ENCODE measurements at places on chromosomes 6 and 20.
A peak's percentile ranks its signal among the peaks of the same experiment; 100 is the strongest.

- no peak for DNase-seq
Measured at GRCh38 chr6:154594496-154595198, 84.2 kb upstream of the CNKSR3 start.

GRCh38 chr20:63829603-63829944 is 1.5 kb downstream of the ZBTB46 start:
- DNase-seq = no peak

GRCh38 chr20:17334932-17335331 is 108.1 kb downstream of the PCSK2 start:
- DNase-seq = no peak

GRCh38 chr6:125789576-125790357 is 993 bp upstream of the NCOA7 start:
- peak; percentile 90 for DNase-seq

DNA sequence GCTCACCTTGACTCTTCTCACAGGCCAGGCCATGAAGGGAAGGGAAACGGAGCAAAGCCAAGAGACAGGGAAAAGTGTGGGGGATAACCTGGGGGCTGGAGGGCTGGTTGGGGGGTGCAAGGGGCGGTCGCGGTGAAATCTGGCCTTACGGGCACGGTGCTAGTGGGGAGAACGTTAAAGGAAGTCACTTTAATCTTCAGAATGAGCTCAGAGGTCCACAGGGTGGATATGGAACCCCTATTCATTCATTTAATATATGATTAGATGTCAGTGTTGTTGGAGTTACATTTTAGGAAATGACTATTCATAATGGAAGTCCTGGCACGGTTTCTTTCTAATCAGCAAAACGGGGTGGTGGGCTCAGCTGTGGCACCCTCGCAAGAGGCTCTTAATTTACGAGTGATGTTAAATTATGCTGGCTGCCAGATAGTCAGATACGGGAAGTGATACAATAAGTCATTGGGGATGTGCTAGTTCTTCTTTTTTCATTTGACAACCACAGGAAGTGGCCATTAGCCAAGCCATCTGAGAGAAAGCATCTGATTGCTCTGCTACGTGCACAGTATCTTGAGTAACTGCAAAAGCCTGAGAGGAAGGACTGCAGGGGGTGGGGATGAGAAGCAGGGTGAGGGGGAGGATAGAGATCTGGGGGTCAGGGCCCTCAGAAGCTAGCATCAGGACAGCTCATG is 253.0 kb downstream of the QKI start:
- DNase-seq = no peak

- DNase-seq = no peak
Measured at GRCh38 chr6:40672087-40672486, 84.9 kb upstream of the LRFN2 start.

- DNase-seq = peak; percentile 63
Measured at GRCh38 chr20:46545077-46545826, 5.2 kb downstream of the OCSTAMP start.

DNA sequence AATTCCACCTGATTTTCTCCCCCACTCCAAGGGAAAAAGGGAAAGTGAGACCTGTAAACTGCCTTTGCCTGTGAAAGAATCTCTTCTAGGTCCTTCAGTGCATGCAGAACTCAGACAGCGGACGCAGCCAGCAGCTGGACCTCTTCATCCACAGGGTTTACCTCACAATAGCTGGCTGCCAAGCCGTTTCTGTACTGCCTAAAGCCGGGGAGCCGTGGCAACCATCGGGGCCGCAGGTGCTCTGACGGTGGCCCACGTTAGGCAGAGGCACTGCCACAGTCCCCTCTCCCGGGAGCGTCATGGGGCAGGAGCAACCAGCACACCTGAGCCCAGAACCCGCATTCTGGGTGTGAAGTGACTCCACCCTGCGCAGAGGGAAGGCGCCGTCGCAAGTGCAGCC is 206.1 kb downstream of the TTLL2 start:
- no peak for DNase-seq

DNA sequence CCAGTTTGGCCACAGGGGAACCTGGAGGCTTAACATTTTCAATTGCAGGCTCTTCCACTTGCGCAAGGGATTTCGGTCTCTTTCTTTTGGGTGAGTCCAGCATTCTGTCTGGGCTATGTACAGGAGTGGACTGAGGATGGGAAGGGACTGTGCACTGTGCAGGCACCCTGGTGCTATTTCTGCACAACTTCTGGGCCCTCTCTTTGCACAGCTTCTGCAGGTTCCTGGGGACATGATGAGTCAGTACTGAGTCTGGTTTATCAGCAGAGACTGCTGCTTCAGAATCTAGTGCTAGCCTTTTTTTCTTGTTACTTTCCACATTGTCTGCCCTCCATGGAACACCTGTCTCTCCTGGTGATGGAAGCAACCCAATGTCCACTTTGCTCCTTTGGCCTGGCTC is 78.5 kb upstream of the ASF1A start:
- no peak for DNase-seq

GRCh38 chr6:157615420-157615769 is 207.7 kb upstream of the SNX9 start:
- no peak for DNase-seq

GRCh38 chr6:127347178-127347577 is 3.8 kb upstream of the ECHDC1 start:
- DNase-seq = peak; percentile 28

DNA sequence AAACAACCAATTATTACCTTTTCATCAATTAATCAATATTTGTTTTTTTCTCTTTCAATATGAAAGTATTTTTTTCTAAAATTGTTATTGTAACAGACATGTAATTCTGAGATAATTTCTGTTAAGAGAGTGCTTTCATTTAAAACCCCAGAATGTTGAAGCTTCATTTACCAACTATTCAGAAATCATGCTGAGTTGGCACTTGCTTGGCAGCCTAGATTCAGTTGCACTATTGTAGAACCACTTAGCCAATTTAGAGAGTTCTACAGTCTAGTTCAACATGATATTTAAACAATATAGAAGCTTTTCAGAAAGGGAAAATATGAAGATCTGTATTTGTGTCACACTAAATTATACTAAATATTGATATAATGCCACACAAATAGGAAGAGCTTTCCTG is 56.1 kb upstream of the NKAIN2 start:
- no peak for DNase-seq

DNA sequence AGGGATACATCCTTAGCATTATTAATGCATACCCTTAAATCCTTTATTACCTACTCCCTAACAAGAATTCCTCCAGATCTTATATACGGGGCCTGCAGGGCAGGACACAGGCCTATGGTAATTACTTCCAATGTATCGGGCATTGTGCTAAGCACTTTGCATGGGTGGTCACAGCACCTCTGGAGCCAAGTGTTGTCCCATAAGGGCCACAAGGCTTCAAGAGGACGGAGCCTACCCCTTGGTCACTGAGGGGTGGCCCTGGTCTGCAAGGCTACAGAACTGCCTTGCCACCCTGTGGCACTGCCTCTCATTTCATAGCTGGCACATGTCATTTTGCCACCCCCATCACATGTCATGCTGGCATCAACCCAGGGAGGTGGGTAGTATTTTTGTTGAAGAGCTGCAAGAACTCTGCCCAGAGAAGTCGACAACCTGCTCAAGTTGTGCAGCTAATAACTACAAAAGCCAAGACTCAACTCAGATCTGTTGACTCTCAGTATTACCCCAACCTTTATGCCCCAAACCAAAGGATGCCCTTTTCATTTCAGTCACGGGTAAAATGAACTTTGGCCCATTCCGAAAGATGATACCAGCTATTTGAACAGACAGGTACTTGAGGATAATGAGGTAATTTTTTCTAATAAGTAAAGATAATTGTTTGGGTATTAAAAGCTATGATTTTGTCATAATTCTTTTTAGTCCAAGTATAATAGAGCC is 144.1 kb upstream of the AKAP12 start:
- no peak for DNase-seq

- no peak for DNase-seq
Measured at GRCh38 chr20:56469077-56469449, 636 bp downstream of the RTF2 start.

- DNase-seq = no peak
Measured at GRCh38 chr6:155001482-155001881, 6.4 kb downstream of the TIAM2 start.

GRCh38 chr6:16305246-16305725 is 66.9 kb downstream of the GMPR start:
- no peak for DNase-seq

- no peak for DNase-seq
Measured at GRCh38 chr20:9867196-9867980, 28.5 kb upstream of the PAK5 start.

- DNase-seq = no peak
Measured at GRCh38 chr20:61555566-61555965, 303.5 kb downstream of the CDH4 start.

- DNase-seq = no peak
Measured at GRCh38 chr20:19973961-19974629, 43.1 kb upstream of the NAA20 start.

GRCh38 chr6:143579703-143580102 is 68.2 kb upstream of the FUCA2 start:
- DNase-seq = no peak

DNA sequence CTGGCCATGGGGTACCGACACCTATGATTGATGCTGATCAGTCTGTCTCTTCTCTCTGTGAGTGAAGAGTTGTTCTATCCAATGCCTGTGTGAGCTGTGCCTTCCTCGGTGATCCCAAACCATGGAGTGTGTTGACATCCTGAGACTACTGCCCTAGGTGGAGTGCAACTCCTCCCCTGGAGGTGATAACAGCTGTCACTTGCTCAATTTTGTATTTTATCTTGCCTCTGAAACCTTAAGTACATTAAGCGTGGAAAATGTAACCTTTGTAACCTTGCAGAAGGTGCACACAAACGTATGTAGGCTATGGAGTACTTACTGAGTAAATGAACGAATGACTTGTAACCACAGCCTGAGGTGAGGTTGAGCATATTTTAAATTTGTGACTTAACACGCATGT is 256.2 kb downstream of the FNDC1 start:
- no peak for DNase-seq

DNA sequence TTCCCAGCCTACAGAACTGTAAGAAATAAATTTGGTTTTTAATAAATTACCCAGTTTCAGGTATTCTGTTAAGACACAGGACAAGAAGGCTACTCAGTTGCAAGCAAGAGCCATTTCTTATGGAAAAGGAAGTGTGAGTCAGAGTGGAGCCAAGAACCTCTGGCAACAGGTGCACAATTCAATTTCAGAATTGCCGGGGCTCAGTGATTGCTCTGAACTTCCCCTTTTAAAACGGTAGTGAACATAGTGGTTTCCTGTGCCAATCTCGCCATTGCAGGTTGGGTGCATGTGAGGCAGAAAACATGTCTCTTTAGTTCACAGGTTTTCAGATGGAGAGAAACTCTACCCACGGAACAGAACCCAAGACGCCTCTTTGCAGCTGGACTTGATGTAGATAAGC is 16.4 kb downstream of the PIGT start:
- no peak for DNase-seq

- no peak for DNase-seq
Measured at GRCh38 chr6:52603000-52603795, 26.3 kb upstream of the TRAM2 start.

DNA sequence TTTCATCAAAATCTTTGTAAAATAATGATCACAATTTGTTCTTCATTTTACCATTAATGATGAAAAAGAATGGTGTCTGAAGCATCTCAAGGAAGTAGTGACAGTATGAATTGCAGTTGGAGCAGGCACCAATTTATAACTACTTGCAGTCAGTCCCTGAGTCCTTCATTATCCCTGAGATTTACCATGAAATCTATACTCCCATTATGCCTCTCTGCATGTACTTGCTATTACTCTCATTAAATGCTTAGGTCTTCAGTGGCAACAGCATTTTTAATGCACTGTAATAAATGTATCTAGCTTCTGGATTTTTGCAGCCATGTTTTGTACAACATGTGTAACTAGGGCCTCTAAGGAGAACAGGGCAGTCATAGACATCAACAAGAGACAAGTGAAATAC is 708.8 kb downstream of the EYS start:
- no peak for DNase-seq

- peak; percentile 41 for DNase-seq
Measured at GRCh38 chr6:140857739-140858380, 1274.9 kb upstream of the GJE1 start.

DNA sequence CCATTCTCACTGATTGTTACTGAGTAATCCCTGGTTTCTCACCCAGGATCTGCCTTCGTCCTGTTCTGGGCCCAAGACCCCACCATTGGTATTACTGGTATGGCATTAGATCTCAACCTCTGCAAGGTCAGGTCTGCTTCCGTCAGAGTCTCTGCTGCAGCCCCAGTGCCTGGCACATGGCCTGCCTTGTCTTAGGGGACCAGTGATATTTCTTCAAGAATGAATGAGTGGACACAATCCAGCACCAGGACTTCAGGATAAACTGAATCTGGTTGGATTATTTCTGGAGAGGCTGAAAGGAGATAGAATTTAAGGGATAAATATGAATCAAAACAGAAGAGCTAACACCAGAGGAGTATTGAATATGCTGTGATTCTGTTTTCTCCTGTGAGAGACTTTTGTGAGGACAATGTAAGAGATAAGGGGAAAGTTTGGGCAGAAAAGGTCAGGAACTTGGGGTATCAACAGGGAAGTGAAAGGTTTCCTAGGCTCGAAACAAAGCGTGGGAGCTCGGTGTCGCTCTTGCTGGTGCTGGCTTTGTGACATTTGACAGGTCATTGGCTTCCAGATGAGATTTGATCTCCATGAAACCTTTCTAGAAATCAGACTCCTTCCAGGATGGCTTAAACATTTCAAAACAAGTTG is 53.9 kb downstream of the OSTM1 start:
- no peak for DNase-seq

DNA sequence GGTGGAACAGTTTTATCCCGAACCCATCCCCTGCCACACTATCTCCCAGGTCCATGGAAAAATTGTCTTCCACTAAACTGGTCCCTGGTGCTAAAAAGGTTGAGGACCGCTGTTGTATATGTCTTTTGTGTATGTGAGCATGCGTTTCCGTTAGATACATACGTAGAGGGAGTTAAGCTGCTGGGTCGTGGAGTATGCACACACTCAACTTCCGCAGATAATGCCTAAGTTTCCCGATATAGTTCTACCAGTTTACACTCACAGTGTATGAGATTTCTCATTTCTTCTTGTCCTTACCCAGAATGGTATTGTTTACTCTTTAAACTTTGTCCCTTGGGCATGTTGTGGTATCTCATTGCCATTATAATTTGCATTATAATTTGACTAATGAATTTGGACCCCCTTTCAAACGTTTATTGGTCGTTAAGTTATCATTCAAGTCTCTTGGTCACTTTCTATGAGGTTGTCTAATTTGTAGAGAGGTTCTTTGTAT is 50.5 kb upstream of the SCAF8 start:
- DNase-seq = no peak

- DNase-seq = no peak
Measured at GRCh38 chr6:47718571-47718970, 20.2 kb downstream of the ADGRF4 start.

- DNase-seq = no peak
Measured at GRCh38 chr6:34949636-34950035, 60.6 kb downstream of the ANKS1A start.

DNA sequence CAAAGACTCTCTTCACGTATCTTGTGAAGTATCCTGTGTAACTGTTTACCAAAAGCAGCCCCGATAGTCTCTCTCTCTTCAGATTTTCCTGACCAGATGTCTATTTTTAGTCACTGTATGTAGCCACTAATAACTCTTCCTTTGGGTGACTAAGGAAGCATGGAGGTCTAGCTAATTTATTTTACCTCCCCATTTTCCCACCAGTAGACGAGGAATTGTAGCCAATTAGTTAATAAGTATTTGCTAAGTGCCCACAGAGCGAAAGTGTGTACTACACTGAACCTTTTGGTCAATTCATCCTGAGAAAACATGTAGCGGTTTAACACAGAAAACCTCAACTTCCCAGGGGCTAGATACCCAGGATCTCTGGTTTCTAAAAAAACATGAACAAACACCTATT is 180.6 kb downstream of the TBX18 start:
- no peak for DNase-seq

GRCh38 chr20:33672426-33673113 is 1.7 kb downstream of the NECAB3 start:
- no peak for DNase-seq

Measured in NCI-H2029 (cell line).